Renal cortical epithelial cell (primary cell): ENCODE measurements at places on chromosomes 6 and 20. TPM values are rescaled to one million over a fixed set of nuclear protein-coding genes. Genes with fewer than 3 reads are reported as not detected.

DNA sequence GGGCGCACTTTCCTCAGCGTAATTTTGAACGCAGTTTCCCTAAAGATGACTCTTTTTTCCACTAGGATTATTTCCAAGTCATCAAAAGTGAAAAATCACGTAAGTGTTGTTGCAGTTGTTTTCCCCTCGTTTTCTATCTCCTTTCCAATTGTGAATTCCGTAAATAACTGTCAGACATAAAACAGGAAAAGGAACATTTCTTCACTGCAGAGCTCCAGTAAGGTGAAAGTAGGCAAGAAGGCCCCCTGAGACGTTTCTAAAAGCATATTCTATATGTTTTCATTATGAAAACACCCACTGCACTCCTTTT lies 17.8 kb downstream of the HIVEP2 start:
- no peak for DNase-seq

Gene ZNF165
- 2.4 and 3.5 TPM in 2 replicates for total RNA-seq

Gene WFDC12
- total RNA-seq, result not detected in 2 replicates

- no peak for DNase-seq
Observed at GRCh38 chr6:168708984-168709383, 268.0 kb downstream of the SMOC2 start.

DNA sequence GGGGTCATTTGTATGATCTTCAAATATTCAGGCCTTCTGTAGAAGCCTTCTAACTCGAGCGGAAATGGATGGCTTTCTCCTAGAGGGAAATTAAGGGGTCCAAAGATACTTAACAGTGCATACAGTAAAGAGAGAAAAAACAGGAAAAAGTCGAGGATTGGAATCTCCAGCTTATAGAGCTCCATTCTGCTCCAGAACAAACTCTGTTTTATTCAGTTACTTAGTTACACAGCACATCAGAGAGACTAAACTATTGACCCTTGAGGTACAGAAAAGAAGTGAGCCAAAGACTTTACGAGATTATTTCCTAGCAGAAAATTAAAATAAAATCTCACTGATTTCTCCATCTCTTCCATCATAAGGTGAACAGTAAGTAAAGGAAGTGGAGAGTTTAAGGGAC lies 43.8 kb upstream of the DSE start:
- no peak for DNase-seq

Gene LAMA2
- total RNA-seq, result 0.45 and 0.52 TPM in 2 replicates

Gene SLC52A3
- total RNA-seq, result 1.6 and 1.9 TPM in 2 replicates

DNA sequence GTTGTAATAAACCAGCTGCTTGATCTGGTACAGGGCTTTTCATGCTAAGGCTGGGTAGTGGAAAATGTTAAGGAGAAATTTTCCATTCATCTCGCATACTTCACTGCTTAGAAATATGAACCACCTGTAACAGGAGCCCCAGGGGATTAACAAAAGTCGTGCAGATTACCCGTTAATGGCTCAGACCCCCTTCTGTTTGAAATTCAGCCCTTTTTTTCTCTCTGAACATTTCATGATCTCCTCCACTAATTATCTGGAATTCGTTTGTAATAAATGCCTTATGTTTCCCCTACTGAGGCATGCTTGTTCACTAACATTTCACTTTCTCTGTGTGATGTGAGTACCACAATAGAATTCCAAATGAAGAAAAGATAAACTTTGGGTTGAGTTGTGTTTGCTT lies 336.4 kb upstream of the HSF2 start:
- DNase-seq, result no peak

DNA sequence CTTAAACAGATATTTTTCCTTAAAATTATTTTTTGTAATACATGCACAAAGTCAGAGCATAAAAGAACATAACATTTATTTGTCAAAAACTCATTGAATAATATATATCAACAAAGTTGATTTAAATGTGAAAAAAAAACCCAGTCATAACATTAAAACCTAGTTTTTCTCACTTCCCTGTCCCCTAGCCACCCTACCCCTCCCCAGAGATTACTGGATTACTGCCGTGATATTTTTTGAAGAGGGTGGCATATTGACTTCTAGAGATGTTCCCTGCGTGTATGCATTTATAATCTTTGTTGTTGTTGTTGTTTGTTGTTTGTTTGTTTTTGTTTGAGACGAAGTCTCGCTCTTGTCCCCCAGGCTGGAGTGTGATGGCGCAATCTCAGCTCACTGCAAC lies 52.4 kb upstream of the ARMC2 start:
- DNase-seq, result no peak

Gene CEP250
- 22.7 and 66.0 TPM in 2 replicates for total RNA-seq

- peak; percentile 18 for DNase-seq
Observed at GRCh38 chr20:24880356-24880755, 68.7 kb upstream of the CST7 start.

DNA sequence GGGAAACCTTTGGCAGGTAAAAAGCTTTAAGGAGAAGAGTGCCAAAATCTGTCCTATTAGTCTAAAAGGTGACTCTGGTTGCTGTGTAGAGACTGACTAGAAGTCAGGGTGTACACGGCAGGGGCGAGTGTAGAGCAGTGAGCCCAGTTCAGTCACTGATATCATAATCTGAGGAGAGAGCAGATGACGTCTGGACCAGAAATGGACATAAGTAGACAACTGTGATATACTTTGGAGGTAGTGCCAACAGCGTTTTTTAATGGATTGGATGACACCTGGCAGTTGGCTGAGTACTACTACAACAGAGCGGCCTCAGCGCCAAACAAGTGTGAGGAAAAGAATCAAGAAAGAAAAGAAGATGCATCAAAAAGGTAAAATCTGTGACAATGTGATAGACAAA lies 76.0 kb downstream of the MAP7 start:
- DNase-seq, result no peak

DNA sequence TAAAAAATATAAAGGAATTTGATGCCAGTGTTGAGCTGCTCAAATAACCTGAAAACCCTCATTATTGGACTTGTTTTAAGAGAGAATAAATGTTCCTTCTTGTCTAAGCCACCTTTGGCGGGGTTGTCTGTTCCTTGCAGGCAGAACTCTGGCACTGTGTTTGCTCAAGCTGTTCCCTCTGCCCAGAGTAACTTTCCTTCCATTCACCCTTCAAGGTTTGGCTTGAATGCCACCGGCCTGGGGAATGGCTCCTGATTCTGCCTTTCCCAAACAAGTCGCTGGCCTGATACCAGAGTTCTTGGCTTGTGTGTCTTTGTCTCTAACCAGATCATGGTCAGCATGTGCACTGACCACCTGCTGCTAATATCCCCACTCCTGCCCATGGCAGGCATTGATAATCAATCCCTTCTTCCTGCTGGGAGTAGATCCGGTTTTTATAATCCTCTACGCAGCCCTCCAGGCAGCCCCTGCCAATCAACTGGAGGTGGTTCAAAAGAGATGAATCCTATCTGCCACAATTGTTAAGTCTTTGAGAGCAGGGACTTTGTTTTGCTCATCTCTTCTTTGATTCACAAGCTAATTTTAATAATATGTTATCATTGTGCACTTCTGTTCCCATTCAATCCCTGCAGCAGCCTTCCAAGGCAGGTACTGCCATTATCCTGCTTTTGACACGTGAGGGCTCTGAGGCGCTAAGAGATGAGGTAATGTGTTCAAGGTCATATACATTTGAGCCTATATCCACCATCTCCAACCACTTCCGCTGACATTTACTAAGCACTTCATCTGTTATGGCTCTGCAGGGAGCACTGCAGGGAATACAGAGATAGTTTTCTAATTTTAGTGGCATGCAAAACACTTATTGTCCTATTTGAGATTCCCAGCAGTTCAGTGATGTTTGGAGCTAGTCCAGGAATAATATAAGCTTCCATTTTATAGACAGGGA lies 3.1 kb upstream of the CCM2L start:
- DNase-seq, result no peak

DNA sequence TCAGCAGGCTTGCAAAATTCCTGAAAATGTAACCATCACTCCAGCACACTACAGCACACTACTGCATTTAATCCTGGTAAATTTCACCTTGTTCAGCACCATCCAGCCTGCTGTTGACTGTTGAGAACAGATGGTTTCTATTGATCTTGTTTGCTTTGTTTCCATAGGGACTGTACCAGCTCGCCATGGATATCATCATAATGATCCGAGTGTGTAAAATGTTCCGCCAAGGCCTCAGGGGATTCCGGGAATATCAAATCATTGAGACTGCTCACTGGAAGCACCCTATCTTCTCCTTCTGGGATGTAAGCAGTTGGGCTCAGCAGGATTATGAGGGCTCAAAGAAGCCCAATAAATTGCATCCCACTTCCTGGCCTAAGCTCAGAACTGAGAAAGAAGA lies 4.1 kb downstream of the CNBD2 start:
- no peak for DNase-seq

Gene ZFAND3
- total RNA-seq, result 16.0 and 62.2 TPM in 2 replicates

Gene PLCG1
- 40.1 and 134 TPM in 2 replicates for total RNA-seq

DNA sequence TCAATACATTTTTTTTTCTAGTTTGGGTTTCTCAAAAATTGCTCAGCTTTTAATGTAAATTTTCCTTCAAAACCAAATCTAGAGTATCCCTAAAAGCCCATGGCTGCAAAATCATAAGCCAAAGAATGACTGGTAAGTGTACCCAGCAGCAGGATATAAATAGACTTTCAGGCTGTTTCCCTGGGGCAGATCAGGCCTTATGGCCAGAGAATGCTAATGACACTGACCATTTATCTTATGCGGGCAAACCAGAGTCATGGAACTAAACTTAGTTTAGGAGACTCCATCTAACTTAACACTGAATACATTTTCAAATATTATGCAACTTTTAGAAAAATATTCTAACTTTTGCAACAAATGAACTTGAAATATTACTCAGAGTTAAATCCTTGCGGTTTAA lies 7.4 kb downstream of the OSER1 start:
- DNase-seq, result no peak

Gene KCNQ2
- total RNA-seq, result not detected in 2 replicates

DNA sequence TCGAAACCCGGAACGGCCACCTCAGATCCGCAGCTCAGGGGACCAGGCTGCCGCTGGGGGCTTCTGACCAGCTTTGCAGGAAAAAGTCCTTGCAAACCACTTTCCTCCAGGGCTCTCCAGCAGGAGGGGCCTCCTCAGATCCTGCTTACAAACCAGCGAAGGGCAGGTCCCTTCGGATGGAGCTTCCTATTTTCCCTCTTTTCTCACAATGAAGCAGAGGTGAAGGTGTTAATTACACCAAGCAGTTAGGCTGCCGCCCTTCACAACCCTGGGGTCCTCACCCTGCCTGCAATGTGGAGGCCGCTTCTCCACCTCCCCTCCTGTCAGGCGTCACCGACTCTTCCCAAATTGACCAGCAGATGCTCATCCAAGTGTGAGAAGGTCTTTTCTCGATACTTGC lies 5.7 kb downstream of the ARHGAP40 start:
- no peak for DNase-seq

Gene GPLD1
- under 0.01 and 0.45 TPM in 2 replicates for total RNA-seq

DNA sequence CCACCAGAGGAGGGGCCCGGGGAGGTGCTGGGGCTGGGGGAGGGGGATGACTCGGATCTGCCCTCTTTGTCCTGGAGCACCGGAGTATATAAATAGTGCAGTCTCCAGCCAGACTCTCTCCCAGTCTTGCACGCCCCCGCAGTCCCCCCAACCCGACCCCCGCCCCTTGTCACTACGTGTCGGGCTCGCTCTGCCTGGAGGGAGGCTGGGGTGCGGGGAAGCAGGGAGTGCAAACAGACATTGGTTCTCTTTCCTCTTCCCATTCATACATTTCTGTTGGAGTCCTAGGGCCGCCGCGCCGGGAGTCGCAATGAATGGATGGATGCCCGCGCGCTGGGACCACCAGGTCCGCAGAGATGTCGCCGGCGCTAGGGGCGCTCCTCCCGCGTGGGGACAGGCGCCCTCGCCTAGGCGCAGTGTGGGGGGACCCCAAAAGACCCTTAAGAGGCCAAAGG lies 179.3 kb downstream of the TBXT start:
- no peak for DNase-seq

DNA sequence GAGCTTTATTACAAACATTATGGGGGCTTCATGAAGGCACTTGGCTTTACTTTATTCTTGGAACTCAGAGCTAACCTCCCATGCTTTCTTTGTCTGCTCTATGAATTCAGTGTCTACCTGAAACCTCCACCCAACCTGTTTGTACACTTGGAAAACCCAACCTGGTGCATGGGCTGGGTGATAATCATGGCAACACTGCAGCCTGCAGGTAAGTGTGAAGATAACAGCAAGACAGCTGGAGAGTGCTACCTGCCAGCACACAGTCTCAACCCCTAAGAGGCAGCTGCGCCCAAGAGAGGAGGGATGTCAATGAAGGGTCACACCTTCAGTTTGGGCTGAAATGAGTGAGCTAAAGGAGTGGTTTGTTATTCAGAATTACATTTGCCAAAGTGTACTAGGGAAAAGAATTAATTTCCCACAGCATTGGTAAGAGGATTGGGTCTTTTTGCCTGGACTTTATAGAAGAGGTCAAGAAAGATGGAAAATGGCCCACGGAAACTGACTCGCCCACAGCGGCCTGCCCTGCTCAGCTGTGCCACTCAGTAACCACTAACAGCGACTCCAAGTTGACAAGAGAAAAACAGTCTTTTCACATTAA lies 24.4 kb downstream of the FOXQ1 start:
- DNase-seq, result peak; percentile 67

GRCh38 chr6:167013067-167013466 lies 13.9 kb downstream of the CEP43 start:
- DNase-seq, result no peak

- no peak for DNase-seq
Observed at GRCh38 chr20:40715491-40715890, 26.5 kb upstream of the MAFB start.

Gene PPP1R14C
- 17.0 and 25.5 TPM in 2 replicates for total RNA-seq

GRCh38 chr6:163834226-163834970 lies 419.9 kb downstream of the QKI start:
- no peak for DNase-seq

Gene RHAG
- total RNA-seq, result not detected in 2 replicates

DNA sequence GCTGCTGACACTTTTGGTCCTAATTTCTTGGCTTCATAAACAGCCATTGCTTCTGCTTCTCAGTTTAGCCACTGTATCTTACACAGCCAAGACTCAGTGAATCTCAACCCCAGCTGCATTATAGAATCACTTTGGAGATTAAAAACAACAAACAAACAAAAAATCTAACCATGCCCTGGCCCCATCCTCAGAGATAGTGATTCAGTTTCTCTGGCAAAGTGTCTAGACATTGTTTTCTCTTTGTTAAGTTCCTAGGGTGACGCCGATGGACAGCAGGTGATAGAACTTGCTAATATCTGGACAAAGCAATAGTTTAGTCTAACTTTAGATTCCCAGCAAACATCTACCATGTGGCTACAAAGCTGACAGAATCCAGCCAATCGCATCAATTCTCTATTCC lies 2.9 kb downstream of the ADGRF5 start:
- no peak for DNase-seq

- no peak for DNase-seq
Observed at GRCh38 chr6:119874381-119874780, 524.8 kb upstream of the MAN1A1 start.
